ENCODE measurements at places on chromosomes 12 and 14.

DNA sequence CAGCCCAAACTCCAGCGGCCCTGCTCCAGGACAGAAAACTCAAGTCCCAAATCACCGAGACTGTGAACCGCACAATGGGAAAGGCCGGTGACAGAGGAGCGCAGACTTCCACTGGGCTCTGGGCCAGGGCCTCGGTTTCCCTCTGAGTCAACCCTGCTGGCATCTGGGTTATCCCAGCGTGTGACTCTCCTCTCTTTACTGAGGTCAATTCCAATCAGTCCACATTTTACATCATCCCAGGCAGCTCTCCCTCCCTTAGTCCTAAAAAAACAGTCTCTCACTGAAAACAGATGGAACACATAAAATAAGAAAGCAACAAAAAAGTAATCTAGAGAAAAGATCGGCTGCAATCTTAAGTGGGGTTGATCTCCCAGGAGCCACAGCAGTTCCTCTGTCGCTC, 36.9 kb downstream of the ITPK1 start:
- DNase-seq, result no peak

DNA sequence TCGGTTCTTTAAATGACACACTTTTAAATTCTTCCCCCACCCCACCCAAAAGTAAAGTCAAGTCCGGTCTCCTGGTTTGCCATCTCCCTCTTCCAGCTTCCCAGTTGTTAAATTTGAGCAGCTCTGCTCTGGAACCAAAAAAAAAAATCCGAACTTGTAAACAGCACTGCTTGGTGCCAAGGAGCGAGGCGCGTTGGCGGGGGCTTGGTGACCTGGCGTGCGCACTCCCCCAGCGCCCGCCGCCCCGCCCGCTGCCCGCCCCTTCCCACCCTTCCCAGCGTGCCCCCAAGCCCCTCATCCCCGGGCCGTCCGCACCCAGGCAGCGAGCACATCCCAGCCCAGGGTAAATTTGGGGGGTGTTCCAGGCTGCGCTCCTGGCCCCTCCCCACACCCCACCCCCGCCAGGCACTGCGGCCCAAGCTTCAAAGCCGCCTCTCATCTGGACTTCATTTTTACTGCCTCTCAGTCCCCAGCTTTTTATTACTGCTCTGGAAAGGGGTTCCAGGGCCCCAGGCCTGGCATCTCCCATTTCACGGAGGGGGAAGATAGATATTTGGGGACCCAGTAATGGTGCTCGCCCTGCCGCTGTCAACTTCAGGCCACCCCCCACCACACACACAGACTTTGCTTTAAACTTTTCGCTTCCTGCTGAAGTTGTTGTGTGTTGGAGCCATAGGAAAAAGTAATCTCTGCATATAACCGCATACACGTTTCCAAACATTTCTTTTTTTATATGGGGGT, 11.7 kb upstream of the ITGB7 start:
- no peak for DNase-seq

DNA sequence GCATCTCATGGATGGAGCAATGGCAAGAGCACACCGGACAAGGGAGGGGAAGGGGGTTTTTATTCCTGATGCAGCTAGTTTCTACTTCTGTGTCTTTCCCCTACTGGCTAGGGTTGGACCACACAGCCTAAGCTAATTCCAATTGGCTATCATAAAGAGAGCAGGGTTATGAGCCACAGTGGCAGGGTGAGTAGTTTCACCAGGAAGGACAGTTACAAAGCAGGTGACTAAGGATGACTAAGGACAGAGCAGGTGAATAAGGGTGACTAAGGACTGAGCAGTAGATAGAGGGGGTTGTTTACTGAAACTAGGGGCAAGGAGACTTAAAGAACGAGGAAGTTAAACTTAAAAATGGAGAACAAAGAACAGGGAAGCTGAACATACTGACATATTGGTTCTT, 321.4 kb upstream of the SEL1L start:
- no peak for DNase-seq

GRCh38 chr12:57620936-57621496, 9.8 kb downstream of the ARHGEF25 start:
- no peak for DNase-seq

- no peak for DNase-seq
These were observed 36.8 kb upstream of the TUBA1A start for GRCh38 chr12:49225576-49226166.

- DNase-seq, result no peak
These were observed 164.1 kb downstream of the SRGAP1 start for GRCh38 chr12:64008596-64008995.

DNA sequence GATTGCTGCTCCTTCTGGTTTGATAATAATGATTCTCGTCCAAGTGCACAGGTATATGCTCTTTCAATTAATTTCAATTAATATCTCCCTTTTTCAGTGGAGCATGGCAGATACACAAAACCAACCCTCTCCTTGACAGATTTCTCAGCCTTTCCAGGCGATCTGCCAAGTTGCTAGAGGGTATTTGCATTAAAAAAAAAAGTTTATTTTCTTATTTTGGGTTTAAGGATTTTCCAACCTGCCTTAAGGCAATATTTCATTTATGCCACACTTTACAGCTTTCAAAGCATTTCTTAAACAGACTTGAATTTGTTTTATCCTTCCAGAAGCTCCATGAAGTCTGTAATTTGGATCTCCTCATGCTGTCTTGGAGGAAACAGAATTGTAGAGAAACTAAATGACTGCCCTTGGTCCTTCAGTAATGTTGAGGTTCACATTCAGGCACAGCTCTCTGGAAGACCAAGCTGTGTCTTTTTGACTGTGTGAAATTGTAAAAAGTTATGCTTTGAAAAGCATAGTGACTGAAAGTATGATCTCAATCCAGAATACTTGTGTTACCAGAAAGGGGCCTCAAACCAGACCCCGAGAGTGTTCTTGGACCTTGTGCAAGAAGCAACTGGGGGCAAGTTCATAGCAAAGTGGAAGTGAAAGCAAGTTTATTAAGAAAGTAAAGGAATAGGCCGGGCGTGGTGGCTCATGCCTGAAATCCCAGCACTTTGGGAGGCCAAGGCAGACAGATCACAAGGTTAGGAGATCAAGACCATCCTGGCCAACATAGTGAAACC, 2.3 kb downstream of the DGLUCY start:
- no peak for DNase-seq

- no peak for DNase-seq
These were observed 4.6 kb downstream of the HOXC4 start for GRCh38 chr12:54058128-54058768.

DNA sequence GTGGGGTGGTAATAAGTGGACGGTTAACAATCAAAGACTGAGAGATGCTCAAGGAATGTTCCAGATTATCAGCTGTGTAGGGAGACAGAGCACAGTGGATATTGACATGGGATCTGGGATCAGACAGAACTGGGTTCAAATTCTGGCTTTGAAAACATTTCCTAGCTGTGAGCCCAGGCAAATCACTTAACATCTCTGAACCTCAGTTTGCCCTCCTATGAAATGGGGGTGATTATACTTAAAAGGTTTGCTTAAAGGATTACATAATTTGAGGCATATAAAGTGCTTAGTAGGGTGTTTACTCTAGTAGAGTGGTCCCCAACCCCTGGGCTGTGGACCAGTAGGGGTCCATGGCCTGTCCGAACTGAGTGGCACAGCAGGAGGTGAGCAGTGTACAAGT, 260.0 kb upstream of the CRY1 start:
- DNase-seq, result no peak

DNA sequence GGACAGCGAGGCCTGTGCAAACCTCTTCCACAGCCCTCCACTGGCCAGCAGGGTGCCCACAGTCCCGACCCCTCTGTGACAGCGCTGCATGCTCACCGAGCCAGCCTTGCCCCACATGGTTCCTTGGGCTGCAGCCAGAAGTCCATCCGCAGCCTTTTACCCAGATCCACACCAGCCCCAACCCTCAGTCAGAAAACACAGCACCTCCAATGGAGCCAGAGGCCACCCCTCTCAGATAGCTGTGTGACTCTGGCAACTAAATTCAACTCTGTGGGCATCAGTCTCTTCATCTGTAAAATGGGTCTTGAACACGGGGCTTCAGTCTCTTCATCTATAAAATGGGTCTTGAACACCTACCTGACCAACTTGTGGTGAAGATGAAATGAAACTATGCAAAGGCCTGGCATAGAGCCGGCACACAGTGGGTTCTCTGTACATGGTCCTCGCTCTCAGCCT, 38.0 kb downstream of the NFKBIA start:
- no peak for DNase-seq

GRCh38 chr12:51421266-51421884, 3.3 kb upstream of the SLC4A8 start:
- DNase-seq, result no peak

All from T-helper 17 cell (primary cell).